Sigmoid colon (tissue), 7 donors: ENCODE measurements at places on chromosomes 7 and 10. TPM values are rescaled to one million over a fixed set of nuclear protein-coding genes. Genes with fewer than 3 reads are reported as not detected.

The ADAM22 gene
- polyA plus RNA-seq = 0.23 TPM

The OPALIN gene
- polyA plus RNA-seq = not detected

The IQUB gene
- polyA plus RNA-seq = not detected

The SRRM3 gene
- polyA plus RNA-seq = 1.8 TPM

- DNase-seq = no peak
Observed at GRCh38 chr7:125492521-125492920, 562.9 kb upstream of the POT1 start.

DNA sequence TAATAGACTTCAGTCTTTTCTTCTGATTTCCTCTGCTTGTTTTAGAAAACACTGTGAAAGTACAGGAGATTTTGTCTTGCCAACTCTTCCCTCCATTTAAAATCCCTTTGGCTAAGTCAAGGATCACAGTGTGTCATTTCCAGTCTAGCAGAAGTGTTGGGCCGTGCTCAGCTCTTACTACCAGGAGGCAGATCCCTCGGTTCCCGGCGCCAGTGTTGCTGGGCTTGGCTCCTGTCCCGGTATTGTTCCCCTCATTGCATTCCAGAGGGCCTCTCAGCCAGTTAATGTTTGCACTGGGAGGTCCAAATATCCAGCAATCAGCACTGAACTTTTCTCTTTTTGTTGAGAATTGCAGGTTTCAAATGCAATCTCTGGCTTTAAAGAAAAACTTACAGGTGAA is 612.1 kb upstream of the MGMT start:
- DNase-seq = peak; percentile 87

- no peak for DNase-seq
Observed at GRCh38 chr7:130993671-130994365, 259.8 kb upstream of the KLF14 start.

GRCh38 chr7:154767142-154767541 is 235.8 kb downstream of the PAXIP1 start:
- no peak for DNase-seq

DNA sequence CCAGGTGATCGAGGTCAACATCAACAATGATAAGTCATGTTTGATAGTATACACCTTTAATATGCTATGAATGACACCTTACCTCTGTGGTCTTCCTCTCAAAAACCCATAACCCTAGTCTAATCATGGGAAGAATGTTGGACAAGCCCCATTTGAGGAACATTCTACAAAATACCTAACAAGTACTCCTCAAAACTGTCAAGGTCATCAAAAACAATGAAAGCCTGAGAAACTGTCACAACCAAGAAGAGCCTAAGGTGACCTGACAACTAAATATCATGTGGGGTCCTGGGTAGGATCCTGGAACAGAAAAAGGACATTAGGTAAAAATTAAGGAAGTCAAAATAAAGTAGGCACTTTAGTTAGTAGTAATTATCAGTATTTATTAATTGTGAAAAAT is 5.9 kb upstream of the NUDCD3 start:
- no peak for DNase-seq

GRCh38 chr10:43211030-43211429 is 55.8 kb downstream of the RASGEF1A start:
- peak; percentile 50 for DNase-seq

- no peak for DNase-seq
Observed at GRCh38 chr7:13875496-13876074, 113.9 kb downstream of the ETV1 start.

DNA sequence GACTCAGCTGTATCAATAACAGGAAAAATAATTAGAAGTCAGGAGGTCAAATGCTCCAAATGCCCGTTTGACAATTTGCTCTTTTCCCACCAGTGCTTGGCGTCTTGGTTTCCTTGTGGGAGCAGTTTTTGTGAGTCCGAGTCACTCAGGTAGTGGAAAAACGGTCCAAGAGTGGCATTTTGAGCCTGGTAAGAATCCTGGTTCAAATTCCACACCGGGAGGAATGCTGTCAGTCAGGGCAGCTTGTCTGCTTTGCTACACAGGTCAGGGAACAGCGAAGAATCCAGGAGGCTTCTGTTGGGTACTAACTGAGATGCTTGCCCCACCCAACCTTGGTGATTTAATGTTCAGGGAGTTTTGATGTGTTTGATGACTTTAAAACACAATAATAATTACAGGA is 209.5 kb downstream of the HERPUD2 start:
- DNase-seq = no peak

DNA sequence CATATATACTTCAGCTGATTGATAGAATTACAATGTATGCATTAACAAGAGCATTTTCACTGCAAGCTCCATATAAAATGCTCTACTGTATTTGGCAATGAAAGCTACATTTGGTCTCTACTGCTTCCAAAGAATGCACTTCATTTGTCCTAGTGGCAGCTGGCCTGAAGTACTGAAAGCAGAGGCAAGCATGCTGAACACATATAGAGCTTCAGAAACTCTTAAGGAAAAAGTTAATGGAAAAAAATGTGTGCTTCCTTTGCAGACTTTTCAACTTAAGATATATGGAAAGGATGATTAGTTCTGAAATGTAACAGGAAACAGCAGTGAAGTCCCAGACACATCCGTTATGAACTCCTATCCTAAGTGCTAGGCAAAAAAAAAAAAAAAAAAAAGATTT is 537.1 kb upstream of the POM121L12 start:
- no peak for DNase-seq

GRCh38 chr10:125820701-125821100 is 2.4 kb downstream of the UROS start:
- no peak for DNase-seq
